ENCODE measurements at places on chromosomes 1 and 21. TPM values are rescaled to one million over a fixed set of nuclear protein-coding genes. Genes with fewer than 3 reads are reported as not detected.

GRCh38 chr1:201032408-201032807, 8.9 kb upstream of the KIF21B start:
- no peak for DNase-seq

GRCh38 chr1:48371598-48371997, 100.4 kb downstream of the SPATA6 start:
- DNase-seq: no peak

- DNase-seq: no peak
Measured at GRCh38 chr1:85404408-85404807, 60.6 kb downstream of the DDAH1 start.

- DNase-seq: peak; percentile 74
Measured at GRCh38 chr1:181179987-181180365, 91.5 kb downstream of the IER5 start.

DNA sequence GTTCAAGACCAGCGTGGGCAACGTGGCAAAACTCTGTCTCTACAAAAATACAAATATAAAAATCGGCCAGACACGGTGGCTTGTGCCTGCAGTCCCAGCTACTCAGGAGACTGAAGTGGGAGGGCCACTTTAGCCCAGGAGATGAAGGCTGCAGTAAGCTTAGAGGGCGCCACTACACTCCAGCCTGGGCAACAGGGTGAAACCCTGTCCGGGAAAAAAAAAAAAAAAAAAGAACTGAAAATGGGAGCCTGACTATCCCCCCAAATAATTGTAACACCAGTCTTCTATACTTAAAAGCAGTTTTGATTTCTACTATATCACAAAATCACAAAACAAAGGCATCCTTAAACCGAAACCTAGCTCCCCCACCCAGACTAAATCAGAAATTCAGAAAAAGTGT, 60.3 kb downstream of the CDC42BPA start:
- DNase-seq: no peak

The DNAJC28 gene
- 0.75 TPM for total RNA-seq
